ENCODE measurements at places on chromosomes 4 and X.
A peak's percentile ranks its signal among the peaks of the same experiment; 100 is the strongest.

DNA sequence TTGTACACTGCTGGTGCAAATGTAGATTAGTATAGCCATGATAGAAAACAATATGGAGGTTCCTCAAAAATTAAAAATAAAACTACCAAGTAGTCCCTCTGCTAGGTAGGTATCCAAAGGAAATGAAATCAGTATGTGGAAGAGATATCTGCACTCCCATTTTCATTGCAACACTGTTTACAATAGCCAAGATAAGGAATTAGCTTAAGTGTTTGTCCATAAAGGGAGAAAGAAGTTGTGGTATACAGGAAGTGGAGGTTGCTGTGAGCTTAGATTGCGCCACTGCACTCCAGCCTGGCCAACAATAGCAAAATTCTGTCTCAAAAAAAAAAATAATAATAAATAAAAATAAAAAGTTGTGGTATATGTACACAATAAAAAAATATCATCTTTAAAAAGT is 325.0 kb upstream of the EMCN start:
- H3K4me3 ChIP-seq: no peak overlapping the region
- no peak overlapping the region for H3K27ac ChIP-seq
- no peaks in the 10 kb centered on the region for H3K4me1 ChIP-seq
- no peaks in the 10 kb centered on the region for H3K36me3 ChIP-seq

DNA sequence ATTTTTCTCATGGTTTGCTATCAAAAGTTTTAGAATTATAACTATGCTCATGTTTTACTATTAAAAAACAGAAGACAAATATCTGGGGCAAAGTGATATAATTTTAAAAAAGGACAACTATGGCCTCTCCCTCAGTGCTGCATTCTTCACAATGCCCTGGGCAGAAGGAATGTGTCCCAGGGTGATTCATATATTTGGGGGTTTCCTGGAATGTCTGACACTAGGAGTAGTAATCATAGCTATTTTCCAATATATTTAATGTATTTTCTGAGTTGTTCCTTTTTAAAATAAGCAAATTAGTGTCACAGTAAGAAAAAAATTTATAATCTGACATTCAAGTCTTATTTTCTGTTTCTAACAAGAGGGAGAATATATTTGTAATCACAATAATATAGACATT is 281.7 kb downstream of the UNC5C start:
- peaks cover 3% of the 10 kb centered on the region for H3K4me1 ChIP-seq
- H3K36me3 ChIP-seq: no peaks in the 10 kb centered on the region
- peak; percentile 62 for DNase-seq
- H3K27me3 ChIP-seq: no peaks in the 10 kb centered on the region

- no peaks in the 10 kb centered on the region for H3K4me1 ChIP-seq
- no peak for DNase-seq
- no peaks in the 10 kb centered on the region for H3K36me3 ChIP-seq
- no peaks in the 10 kb centered on the region for H3K27me3 ChIP-seq
- H3K4me3 ChIP-seq: no peak overlapping the region
- no peak overlapping the region for H3K27ac ChIP-seq
These were observed 190.7 kb upstream of the MID1 start for GRCh38 chrX:10811111-10811510.

DNA sequence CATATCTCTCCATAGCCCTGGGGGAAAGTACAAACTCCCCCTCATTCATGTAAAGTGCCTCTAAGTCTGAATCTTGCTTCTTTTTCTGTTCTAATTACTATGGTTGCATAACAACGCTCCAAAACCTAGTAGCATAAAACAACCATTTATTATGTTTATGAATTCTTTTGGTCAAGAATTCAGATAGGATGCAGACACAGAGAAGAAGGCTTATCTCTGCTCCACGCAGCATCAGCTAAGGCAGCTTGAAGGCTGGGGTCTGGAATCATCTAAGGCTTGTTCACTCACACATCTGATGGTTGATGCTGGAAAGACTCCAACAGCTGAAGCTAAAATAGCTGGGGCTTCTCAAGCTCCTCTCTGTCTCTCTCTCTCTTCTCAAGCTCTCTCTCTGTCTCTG is 564.5 kb downstream of the ZNF674 start:
- H3K27ac ChIP-seq: no peak overlapping the region
- no peaks in the 10 kb centered on the region for H3K27me3 ChIP-seq
- no peaks in the 10 kb centered on the region for H3K36me3 ChIP-seq
- H3K4me3 ChIP-seq: no peak overlapping the region
- no peak for DNase-seq
- H3K4me1 ChIP-seq: no peaks in the 10 kb centered on the region

GRCh38 chr4:14726877-14727361 is 275.4 kb upstream of the CPEB2 start:
- no peak overlapping the region for H3K4me3 ChIP-seq
- DNase-seq: no peak
- peaks cover 2% of the 10 kb centered on the region for H3K4me1 ChIP-seq
- H3K27ac ChIP-seq: no peak overlapping the region

DNA sequence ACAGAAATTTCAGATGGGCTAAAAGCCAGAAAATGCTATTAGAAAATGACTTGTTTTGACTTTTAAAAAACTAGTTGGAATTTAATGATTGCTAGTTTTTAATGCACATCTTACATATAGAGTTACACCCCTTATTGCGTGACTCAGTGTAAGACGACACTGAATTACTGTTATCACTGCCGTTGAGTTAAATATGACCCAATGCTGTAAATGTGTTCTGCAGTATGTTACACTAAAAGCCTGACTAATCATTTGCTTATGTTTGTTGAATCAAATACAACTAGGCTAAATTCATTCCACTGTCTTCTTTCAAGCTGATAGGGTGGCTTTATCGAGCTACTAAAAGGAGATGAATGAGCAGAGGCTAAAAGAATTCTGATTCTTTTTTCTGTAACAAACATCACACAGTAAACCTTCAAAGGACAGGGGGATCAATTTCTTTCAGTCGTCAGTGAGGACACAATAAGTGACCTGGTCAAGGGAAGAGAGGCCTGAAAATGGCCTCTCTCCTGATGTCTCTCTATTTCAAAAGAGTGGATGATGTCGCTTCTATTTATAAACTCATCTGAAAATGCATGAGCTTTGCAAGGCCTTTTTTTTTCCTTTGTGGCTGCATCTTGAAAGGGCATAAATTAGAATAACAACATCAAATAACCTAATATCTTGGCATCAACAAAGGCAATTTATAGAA is 142.2 kb upstream of the KCNIP4 start:
- no peak overlapping the region for H3K4me3 ChIP-seq
- H3K27ac ChIP-seq: no peak overlapping the region
- no peaks in the 10 kb centered on the region for H3K36me3 ChIP-seq
- H3K27me3 ChIP-seq: no peaks in the 10 kb centered on the region
- H3K4me1 ChIP-seq: no peaks in the 10 kb centered on the region
- DNase-seq: peak; percentile 33

GRCh38 chr4:109616243-109616642 is 56.2 kb downstream of the MCUB start:
- DNase-seq: no peak
- no peaks in the 10 kb centered on the region for H3K4me1 ChIP-seq
- no peak overlapping the region for H3K4me3 ChIP-seq
- H3K36me3 ChIP-seq: no peaks in the 10 kb centered on the region
- no peak overlapping the region for H3K27ac ChIP-seq

- no peaks in the 10 kb centered on the region for H3K27me3 ChIP-seq
- H3K4me3 ChIP-seq: no peak overlapping the region
- no peaks in the 10 kb centered on the region for H3K36me3 ChIP-seq
- H3K4me1 ChIP-seq: no peaks in the 10 kb centered on the region
These were observed 63.9 kb upstream of the GYPA start for GRCh38 chr4:144204431-144204830.

DNA sequence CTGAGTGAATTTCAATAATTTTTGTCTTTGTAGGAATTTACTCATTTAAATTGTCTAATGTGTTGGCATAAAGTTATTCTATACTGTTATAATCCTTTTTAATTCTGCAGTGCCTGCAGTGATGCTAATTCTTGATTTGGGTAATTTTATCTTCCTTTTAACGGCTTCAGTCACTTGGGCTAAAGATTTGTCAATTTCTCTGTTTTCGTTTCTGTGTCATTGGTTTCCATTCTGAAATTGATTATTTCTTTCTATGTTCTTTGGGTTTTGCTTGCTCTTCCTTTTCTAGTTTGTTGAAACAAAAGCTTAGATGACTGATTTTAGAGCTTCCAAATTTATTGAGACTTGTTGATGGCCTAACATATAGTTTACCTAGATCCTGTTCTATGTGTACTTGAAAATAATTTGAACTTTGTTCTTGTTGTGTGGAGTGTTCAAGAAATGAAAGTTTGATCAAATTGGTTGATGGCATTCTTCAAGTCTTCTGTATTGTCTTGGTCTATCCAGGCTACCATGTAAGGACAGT is 89.4 kb downstream of the TNIP2 start:
- H3K36me3 ChIP-seq: peaks cover 46% of the 10 kb centered on the region
- H3K27ac ChIP-seq: no peak overlapping the region
- DNase-seq: no peak
- no peaks in the 10 kb centered on the region for H3K27me3 ChIP-seq
- peak overlapping the region; percentile 58 for H3K4me3 ChIP-seq

DNA sequence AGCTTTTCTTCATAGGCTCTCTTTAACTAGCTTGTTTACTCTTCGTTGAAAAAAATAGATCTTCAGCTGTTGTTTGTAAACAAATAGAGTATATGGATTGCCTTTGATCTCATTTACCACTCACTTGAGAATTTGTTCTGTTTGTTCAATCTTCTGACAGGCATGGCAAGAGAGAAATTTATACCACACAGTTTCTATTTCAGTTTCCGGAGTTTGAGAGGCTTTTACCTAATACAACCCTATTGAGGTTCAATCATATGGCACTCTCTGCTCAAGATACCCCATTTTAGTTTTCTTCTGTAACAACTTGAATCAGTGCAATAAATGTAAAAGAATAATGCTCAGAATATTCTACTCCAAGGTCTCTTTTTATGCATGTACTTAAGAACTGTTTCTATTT is 148.0 kb downstream of the EMCN start:
- no peaks in the 10 kb centered on the region for H3K27me3 ChIP-seq
- H3K36me3 ChIP-seq: no peaks in the 10 kb centered on the region

- no peak overlapping the region for H3K27ac ChIP-seq
- peaks cover 2% of the 10 kb centered on the region for H3K4me1 ChIP-seq
- H3K36me3 ChIP-seq: no peaks in the 10 kb centered on the region
- no peaks in the 10 kb centered on the region for H3K27me3 ChIP-seq
- H3K4me3 ChIP-seq: no peak overlapping the region
These were observed 684.9 kb downstream of the TRAM1L1 start for GRCh38 chr4:116400480-116400879.

GRCh38 chrX:135982860-135983259 is 2.4 kb upstream of the SLC9A6 start:
- no peak overlapping the region for H3K27ac ChIP-seq
- peak; percentile 35 for DNase-seq
- H3K4me1 ChIP-seq: no peaks in the 10 kb centered on the region
- H3K27me3 ChIP-seq: no peaks in the 10 kb centered on the region
- H3K36me3 ChIP-seq: no peaks in the 10 kb centered on the region

DNA sequence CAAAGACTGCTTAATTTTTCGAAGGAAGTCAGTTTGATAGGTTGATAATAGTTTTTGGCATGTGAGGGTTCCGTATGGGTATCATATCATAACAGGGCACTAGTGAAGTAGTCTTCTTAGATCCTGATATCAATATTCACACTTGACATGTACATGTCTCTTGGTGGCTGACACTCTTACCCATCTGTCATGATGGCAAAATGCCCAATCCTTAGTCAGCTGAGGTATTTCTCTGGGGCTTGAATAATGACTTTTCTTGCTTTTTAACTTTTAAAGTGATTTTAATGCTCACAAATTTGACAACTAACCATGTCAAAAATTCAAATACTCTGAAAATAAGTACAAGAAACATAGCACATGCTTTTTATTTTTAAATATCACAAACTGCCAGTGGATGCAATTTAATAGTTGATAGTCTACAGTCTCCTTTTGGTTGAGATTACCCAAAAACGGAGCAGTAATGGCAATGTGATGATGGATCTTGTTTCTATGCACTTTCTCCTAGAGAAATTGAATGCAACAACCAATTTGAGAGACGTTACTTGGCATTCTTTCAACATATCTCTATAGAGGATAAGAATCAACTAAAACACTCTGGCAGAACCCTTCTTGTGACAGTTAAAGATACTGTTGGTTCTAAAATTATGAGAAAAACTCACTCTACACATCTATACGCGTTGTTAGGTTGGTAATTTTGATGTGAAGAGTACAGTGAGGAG is 552.9 kb upstream of the PABPC4L start:
- no peaks in the 10 kb centered on the region for H3K4me1 ChIP-seq
- H3K27ac ChIP-seq: no peak overlapping the region
- H3K36me3 ChIP-seq: no peaks in the 10 kb centered on the region
- no peak for DNase-seq
- H3K4me3 ChIP-seq: no peak overlapping the region

DNA sequence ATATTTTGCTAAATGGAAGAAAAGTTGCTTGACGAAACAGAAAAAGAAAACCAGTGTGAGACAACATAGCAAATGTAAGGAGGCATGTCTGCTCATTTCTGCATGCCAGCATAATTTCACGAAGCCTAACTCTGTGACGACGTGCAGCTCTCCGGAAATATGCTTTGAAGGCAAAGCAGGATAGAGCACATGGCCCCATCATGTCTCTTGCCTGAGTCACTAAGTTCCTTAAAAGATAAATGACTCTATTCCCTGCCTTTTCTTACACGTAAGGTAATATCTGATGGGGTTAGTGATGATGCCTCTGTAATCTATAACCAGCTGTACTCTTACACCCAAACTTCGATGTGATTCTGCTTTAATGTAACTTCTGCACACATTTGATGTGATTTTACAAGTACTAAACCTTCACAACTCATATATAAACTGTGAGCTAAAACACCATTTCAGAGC is 64.5 kb downstream of the ANXA3 start:
- no peak overlapping the region for H3K27ac ChIP-seq
- no peaks in the 10 kb centered on the region for H3K27me3 ChIP-seq

GRCh38 chr4:40434126-40434687 is 99.1 kb downstream of the CHRNA9 start:
- peaks cover 13% of the 10 kb centered on the region for H3K36me3 ChIP-seq
- no peak overlapping the region for H3K4me3 ChIP-seq
- no peaks in the 10 kb centered on the region for H3K27me3 ChIP-seq
- H3K4me1 ChIP-seq: peaks cover 3% of the 10 kb centered on the region
- DNase-seq: no peak

DNA sequence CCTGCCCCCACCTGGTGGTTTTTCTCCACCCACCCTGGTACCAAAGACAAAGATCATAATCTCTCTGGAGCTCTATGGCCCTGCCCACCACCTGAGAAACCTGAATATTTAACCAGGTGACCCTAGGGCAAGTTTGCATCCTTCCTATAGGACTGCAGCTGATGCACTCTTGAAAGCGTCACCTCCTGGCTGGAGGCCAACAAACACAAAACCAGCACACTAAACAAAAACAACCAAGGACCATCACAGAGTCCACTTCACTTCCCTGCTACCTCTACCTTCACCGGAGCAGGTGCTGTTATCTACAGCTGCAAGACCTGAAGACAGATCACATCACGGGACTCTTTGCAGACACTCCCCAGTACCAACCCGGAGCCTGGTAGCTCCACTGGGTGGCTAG is 296.7 kb upstream of the FGF13 start:
- DNase-seq: no peak
- H3K27ac ChIP-seq: no peak overlapping the region
- no peaks in the 10 kb centered on the region for H3K27me3 ChIP-seq
